ENCODE measurements at places on chromosomes 3 and 15. TPM values are rescaled to one million over a fixed set of nuclear protein-coding genes. Genes with fewer than 3 reads are reported as not detected.

The COL6A5 gene
- total RNA-seq = not detected

The BCHE gene
- 15.4 TPM for total RNA-seq

The CLDN18 gene
- total RNA-seq = not detected

The EFCAB12 gene
- not detected for total RNA-seq

The RBMS3 gene
- 77.1 TPM for total RNA-seq

The PPP1R14D gene
- not detected for total RNA-seq

The IFRD2 gene
- 14.1 TPM for total RNA-seq

The DPPA2 gene
- not detected for total RNA-seq

The INTS14 gene
- total RNA-seq = 15.9 TPM

The SEMA6D gene
- 1.5 TPM for total RNA-seq

The ADGRG7 gene
- 0.21 TPM for total RNA-seq

DNA sequence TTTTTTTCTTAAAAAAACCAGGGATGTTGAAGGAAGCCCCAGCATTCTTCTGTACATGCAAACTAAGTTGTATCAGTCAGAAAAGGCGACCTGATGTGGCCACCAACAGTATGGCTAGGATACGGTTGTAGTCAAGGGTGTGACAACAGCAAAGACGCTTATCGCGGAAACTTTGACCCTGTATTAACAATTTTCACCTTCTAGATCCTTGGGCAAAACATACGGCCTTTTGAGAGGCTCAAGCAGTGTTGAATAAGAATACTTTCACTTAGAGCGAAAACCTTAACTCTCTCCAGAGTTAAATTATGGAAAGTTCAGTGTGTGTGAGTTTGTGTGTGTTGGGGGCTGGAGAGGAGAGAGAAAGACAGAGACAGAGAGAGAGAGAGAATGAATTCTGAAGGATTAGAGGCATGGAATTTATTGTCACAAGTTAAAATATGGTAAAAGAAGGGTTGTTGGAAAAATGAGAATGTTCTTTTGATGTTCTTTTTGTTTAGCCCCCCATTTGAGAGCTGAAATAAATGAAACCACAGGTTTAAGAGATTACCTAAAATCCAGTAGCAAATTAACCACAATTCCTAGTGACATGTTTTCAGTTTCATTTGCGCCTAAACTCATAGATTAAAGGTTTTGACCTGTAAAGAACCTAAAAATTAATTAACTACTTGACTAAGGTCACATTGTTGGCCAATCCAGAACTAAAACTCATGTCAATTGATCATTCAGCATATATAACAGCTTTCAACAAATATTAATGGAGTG, 9.2 kb downstream of the ALCAM start:
- no peak for DNase-seq

DNA sequence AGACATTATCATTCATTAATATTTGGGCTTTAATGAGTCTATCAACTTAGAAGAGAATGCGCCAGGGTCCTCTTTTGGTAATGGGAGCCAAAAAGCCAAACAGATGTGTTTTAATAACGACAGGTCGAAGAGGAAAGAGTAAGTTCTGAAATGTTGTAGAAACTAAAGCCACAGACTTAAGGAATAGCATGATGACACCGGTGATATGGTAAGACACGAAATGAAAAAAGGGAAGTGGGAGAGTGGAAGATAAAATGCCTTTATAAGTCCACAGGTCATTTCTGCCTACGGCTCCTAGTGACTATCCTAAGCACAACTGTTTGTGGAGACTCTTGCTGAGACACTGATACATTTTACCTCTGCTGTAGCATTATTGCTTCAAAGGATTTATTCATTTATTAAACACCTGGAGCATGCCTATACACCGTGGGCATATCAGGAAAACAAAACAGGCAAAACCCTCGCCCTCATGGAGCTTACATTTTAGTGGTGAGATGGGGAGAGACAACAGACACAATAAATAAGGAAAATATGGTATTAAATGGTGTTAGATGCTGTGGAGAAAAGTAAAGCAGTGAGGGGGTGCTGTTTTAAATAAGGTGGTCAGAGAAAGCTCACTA, 11.7 kb upstream of the CD47 start:
- no peak for DNase-seq

- DNase-seq = no peak
Observed at GRCh38 chr3:171876680-171877147, 33.6 kb downstream of the TMEM212 start.

- no peak for DNase-seq
Observed at GRCh38 chr3:168021737-168022450, 73.8 kb downstream of the GOLIM4 start.

GRCh38 chr3:101223016-101223415, 97.4 kb downstream of the IMPG2 start:
- no peak for DNase-seq

- DNase-seq = no peak
Observed at GRCh38 chr3:27311400-27311799, 57.8 kb downstream of the NEK10 start.

- DNase-seq = no peak
Observed at GRCh38 chr3:396293-396692, 199.7 kb downstream of the CHL1 start.

GRCh38 chr15:33662014-33662413, 306.3 kb upstream of the CHRM5 start:
- no peak for DNase-seq

DNA sequence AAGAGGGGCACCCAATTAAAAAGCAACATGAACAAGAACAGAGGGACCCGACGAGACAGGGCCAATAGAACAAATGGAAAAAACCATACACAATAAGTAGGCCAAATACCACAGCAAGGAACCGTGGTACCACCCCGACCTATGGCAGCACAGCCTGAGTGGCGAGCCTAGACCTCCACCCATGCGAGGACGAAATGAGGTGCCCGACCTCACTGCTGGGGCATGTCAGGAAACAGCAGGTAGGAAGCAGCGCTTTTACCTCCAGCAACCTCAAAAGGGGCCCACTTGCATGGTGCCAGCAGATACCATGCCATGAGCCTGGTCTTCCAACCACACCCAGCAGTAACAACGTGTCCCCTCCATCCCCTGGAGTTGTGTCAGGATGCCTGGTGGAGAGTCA, 77.9 kb downstream of the PCSK6 start:
- no peak for DNase-seq

GRCh38 chr3:154086286-154086685, 34.9 kb upstream of the ARHGEF26 start:
- no peak for DNase-seq

DNA sequence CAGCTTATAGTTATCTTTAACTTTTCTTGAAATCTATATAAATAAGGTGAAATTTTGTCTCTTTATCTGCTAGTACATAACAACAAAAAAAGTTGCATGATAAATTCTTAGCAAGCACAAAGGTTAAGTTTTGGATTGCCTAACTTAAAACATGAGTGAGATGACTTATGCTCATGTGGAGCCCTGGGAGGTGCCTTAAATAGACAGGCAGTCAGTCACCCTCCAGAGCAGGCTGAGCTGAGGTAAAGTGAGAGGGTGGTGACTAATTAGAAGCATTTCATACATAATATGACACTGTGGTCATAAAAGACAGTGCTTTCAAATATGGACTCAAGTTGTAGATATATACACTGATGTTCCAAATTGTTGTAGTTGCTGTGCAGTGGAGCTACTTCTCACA, 14.6 kb upstream of the MME start:
- DNase-seq = no peak

- no peak for DNase-seq
Observed at GRCh38 chr3:73098873-73099272, 37.4 kb downstream of the EBLN2 start.

GRCh38 chr15:74233851-74234597, 2.1 kb upstream of the CCDC33 start:
- no peak for DNase-seq

DNA sequence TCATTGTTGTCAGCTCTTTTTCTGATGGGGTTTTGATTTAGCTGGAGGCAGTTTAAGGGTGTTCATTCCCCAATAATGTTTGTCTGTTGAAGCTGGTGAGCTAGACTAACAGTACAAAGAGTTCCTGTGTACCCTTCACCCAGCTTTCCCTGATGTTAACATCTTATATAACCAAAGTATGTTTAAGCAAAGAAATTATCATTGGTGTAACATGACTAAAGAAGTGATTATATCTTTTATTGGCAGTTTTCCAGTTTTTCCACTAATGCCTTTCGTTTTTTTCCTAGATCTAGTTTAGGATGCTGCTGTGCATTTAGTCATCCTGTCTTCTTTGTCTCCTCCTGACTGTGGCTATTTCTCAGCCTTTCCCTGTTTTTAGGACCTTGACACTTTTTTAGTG, 165.6 kb downstream of the LPP start:
- DNase-seq = no peak

- DNase-seq = no peak
Observed at GRCh38 chr3:132117642-132118041, 82.8 kb upstream of the CPNE4 start.

DNA sequence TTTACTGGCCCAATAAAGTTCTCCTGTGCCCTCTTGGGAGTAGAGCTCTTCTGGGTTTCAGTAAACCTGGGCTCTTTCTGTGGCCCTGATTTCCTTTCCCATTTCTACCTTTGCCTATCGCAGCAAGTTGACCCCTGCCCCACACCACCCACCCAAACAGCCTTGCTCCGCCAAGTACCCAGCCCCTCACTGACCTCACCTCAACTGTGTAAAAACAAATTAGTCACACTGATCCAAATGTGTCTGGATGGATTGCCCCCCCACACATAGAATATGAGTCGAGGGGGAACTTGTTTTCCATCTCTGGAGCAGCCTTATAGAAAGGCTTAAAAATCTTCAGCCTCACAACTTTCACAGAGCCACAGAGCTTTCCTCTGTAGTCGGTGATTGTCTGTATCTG, 28.6 kb upstream of the VEPH1 start:
- DNase-seq = no peak

- DNase-seq = no peak
Observed at GRCh38 chr3:34646911-34647460, 848.6 kb downstream of the PDCD6IP start.

GRCh38 chr3:94136133-94136532, 73.3 kb downstream of the NSUN3 start:
- DNase-seq = no peak

GRCh38 chr3:159819676-159820075, 169.0 kb upstream of the IL12A start:
- DNase-seq = no peak

DNA sequence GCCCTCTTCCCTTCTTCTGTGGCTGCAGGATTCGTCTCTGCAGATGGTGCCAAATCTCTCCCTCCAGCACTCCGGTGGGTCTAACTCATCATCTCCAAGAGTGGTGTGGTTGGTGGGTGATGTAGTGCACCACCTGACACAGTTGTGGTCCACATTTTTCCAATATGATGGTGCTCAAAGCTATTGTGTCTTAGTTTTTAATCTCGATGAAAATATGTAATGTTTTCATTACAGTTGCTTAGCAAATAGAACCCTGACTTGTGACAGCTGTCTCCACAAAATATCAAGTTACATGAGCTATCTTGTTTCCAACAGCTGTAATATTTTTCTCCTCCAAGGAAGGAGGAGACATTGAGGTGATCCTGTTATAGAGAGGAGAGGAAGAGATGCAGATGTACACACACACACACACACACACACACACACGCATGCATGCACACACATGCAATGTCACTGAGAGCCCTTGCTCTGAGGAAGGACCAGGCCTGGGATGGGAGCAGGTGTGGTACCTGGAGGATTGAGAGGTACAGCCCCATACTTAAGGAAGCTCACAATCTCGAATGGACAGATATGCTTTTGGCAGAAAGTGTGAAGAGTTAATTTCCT, 15.7 kb upstream of the ESYT3 start:
- no peak for DNase-seq

DNA sequence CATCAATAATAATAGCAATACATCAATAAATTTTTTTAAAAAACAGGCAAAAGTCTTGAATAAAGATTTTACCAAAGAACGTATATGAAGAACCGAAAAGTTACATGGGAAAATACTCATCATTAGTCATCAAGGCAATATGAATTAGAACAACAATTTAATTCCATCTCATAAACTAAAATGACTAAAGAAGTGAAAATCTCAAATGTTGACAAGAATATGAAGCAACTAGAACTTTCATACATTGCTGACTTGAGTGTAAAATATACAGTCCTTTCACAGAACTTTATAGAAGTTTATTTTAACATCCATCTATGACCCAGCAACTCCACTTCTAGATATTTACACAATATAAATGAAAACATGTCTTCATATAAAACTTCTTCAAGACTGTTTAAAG, 35.3 kb upstream of the ABHD10 start:
- no peak for DNase-seq

DNA sequence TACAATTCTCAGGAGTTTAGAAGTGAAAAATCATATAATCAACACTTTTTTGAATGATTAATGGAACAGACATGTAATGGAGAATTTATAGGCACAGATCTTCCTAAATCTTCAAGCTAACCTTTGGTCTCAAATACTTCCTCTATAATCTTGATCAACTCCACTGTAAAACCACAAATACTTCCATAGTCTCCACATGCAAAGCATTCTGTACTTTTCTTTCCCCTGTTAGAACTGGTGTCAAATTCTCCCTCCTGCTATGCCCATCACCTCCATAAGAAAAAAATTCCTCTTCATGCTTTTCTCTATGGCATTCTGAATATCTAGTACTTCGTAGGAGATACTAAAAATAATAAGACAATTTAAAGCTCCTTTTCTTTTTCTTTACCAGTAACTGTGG, 214.3 kb downstream of the ADAMTS9 start:
- DNase-seq = no peak

DNA sequence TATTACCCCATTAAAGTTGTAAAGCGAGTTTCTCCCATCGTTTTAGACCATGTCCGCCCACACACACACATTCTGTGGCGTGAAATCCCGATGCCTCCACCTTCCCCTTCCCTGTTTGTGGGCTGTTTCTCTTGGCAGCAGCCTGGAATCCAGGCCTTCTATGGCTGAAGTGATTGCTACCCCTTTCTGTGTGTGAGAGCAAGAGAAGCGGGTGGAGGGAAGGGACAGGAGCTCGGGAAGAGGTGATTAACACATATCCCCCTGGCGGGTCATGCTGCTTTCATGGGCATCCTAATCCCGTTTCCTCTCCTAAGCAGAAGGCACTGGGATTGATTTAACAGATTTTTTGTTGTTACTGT, 283.8 kb upstream of the RGMA start:
- DNase-seq = no peak

DNA sequence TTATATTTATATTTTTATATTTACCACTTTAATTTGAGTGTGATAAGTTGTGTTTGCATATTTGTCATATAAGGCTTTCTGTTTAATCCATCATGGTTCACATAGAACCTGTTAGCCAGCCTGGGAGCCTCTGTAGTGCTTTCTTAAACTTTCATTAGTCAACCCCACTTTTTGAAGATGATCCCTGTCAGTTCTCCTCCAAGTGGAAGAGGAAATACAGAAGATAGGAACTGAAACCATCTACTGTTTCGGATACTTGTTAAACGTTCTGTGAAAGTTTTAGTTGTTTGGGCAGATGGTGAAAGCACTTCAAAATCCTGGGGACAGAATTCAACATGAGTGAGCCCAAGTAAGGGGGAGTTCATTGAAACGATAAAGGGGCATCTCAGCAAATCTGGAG, 4.6 kb upstream of the SAMMSON start:
- DNase-seq = no peak

DNA sequence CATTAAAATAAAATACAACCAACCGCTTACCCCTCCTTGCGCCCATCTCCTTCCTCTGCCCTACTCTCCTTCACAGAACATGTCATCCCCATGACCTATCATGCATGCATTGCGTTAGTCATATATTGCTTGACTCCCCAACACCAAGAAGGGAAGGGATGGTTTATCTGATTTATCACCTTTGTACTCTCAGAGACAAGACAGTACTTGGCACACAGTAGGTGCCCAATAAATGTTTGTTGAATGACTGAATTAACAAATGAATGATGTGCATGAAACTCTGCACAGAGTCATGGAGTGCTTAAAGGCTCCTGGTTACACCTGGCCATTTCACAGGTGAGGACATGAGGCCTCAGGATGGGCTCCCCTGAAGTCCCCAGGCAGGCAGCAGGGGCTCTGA, 59.7 kb downstream of the IQSEC1 start:
- DNase-seq = no peak

Measured in uterus (tissue), 4 donors.